ENCODE measurements at places on chromosomes 5 and 9.

DNA sequence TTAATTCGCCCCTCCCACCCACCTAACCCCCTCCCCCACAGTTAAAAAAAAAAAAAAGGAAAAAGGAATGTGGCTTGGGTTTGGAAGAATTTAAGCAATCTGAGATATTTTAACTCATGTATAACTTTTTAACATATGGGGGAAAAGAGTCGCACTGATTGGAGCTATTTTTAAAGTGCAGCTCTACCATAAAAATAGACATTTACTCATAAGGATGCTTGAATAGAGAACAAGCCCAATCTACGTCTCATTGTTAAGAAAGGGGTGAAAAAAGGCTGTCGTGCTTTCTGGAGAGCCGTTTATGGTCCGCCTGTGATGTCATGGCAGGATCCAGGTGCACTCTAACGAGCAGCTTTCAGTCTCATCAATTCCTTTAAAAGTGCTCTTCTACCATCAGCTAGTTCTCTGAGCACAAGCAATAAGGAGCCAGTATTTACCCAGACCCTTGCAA lies 142.4 kb downstream of the ELAVL2 start:
- no peak overlapping the region for H3K4me3 ChIP-seq
- H3K4me1 ChIP-seq = no peaks in the 10 kb centered on the region
- no peak overlapping the region for H3K27ac ChIP-seq
- no peak for DNase-seq
- peaks cover 3% of the 10 kb centered on the region for H3K27me3 ChIP-seq
- no peaks in the 10 kb centered on the region for H3K36me3 ChIP-seq

DNA sequence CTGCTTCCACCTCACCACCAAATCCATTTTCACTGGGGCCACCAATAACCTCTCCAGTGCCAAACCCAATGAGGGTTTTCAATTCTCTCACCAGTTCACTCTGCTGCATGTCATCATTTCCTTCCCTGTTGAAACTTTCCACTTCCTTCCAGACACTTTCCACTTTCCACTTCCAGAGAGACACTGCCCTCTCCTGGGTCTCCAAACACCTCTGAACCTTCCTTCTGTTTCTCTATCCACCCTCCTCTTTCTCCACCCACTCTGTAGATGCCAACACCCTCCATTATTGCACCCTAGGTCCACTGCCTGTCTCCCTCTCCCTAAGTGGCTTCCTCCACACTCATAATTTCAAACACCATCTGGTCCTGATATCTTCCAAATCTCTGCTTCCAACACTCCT lies 39.6 kb downstream of the PDE6A start:
- no peak overlapping the region for H3K4me3 ChIP-seq
- peaks cover 5% of the 10 kb centered on the region for H3K27me3 ChIP-seq
- DNase-seq = no peak
- H3K4me1 ChIP-seq = no peaks in the 10 kb centered on the region

GRCh38 chr9:18920141-18921084 lies 112.6 kb downstream of the SAXO1 start:
- no peak overlapping the region for H3K4me3 ChIP-seq
- no peaks in the 10 kb centered on the region for H3K36me3 ChIP-seq
- no peak for DNase-seq
- no peak overlapping the region for H3K27ac ChIP-seq
- H3K4me1 ChIP-seq = no peaks in the 10 kb centered on the region

DNA sequence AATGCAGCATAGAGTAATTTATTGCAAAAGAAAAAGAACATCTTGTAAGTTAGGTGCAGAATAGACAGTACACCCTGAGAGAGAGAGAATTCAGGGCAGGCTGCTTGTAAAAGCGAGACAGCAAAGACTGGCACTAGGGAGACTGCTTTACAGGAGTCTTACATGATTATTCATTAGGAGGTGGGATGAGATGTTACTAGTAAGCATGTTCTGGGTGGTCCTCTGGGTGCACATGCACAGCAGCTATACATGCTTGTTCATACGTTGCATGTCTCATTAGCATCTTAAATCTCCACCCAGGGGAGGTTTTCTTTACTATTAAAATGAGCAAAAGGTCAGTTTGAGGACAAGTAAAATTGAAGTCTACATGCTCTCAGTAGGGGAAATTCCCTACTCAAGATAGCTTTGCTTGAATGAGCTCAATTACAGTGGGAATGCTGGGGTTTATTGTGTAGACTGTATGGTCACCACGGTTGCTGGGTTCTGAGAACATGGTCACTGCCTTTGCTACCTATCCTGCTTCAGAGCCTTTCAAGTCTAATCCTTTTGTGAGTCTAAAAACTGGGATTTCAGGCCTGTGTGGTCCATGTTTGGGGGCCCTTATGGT lies 60.6 kb downstream of the RGS7BP start:
- H3K4me3 ChIP-seq = no peak overlapping the region
- no peak overlapping the region for H3K27ac ChIP-seq
- no peaks in the 10 kb centered on the region for H3K27me3 ChIP-seq
- DNase-seq = no peak
- H3K36me3 ChIP-seq = no peaks in the 10 kb centered on the region

DNA sequence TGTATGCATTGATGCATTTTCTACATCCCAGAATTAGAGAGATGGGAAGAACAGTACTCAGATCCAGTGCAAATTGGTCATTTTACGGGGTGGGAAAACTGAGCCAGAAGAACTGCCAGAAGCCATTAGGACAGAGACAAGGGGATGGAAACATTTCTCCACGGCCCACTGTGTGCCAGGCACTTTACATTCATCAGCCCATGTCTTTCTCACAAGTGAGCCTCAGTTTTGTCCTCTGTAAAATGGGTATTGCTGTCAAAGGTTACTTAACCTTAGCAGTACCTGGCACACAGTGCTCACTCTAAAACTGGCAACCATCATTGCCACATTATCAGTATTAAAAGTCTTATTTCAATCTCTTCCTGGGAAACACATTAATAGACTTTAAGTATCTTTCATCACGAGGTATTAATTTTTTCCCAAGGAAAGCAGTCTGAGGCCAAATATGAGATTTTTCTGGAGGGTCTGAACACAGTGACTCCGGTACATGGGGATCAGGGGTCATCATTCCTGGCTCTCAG lies 5.2 kb downstream of the DUSP1 start:
- no peak for DNase-seq
- peaks cover 47% of the 10 kb centered on the region for H3K4me1 ChIP-seq
- peaks cover 25% of the 10 kb centered on the region for H3K36me3 ChIP-seq
- peak overlapping the region; percentile 97 for H3K27ac ChIP-seq

DNA sequence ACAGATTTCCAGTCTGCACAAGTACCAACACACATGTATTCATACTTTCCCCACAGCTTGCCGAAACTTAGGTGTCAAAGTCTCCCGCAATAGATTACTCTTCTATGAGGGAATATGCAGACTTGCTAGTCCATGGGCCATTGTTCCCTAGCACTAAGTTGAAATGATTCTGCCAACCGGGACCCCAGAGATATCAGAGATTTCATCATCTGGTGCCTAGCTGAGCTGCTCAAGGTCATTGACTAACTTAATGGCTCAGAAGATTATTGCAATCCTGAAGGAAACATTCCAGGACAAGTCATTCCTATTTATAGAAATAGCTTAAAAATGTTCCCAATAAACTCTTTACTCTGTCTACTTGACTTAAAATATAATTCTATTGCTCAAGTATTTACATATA lies 202.6 kb downstream of the PIK3R1 start:
- H3K4me3 ChIP-seq = no peak overlapping the region
- H3K36me3 ChIP-seq = no peaks in the 10 kb centered on the region
- DNase-seq = no peak
- H3K27ac ChIP-seq = no peak overlapping the region
- no peaks in the 10 kb centered on the region for H3K27me3 ChIP-seq

DNA sequence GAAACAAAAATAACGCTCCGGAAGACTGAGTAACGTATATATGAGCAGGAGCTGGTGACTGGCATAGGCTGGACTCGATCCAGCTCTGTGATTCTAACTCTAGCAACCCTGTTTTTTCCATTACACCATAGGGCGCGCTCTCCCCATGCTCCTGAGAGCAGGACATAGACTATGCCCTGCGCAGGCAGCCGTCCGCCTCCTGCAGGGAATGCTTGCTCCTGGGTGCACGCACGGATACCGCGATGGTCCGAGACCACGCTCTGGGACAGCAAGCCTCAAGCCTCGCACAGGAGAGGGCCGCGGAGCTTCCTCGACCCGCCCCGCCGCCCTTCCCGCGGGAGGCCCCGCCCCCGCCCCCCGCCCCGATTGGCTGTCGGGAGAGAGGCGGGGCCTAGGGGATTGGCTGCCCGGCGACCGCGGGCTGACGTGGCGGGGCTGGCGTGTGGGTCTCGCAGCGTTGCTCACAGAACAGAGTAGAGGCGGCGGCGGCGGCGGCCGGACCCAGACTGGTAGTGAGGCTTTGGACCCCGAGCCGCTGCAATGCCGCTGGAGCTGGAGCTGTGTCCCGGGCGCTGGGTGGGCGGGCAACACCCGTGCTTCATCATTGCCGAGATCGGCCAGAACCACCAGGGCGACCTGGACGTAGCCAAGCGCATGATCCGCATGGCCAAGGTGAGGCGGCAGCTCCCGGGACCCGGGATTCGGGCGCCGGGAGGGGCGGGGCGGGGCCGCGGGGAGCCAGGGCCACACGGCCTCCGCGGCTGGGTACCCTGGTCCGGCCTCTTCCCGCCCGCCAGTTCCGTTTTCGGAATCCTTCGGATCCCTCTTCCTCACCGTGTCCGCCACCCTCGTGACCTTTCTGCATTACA lies at the start of gene NANS:
Gene NANS (plus strand): TSS at position 464 of the 869 bp plus-strand sequence. CDS start 77 bp downstream, at position 541.
- peaks cover 4% of the 10 kb centered on the region for H3K36me3 ChIP-seq
- H3K27me3 ChIP-seq = peaks cover 2% of the 10 kb centered on the region
- H3K27ac ChIP-seq = peak within 1 kb of the TSS; percentile 96
- H3K4me1 ChIP-seq = peaks cover 15% of the 10 kb centered on the region
- peak within 1 kb of the TSS; percentile 99 for H3K4me3 ChIP-seq

DNA sequence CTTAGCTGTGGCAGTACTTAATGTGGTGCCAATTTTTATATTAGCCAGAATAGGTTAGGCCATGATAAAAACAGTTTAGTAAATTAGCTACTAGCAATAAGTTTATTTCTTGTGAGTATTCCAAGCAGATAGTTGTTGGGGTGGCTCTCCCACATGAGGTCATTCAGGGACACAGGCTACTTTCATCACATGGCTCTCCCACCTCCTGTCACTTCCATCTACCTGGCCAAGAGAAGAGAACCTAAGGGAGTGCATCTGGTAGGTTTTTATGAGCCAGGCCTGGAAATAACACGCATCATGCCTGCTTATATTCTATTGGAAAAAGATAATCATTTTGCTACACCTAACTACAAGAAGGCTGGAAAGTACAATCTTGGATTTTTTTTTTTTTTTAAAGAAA lies 161.4 kb upstream of the CCNH start:
- DNase-seq = no peak
- no peak overlapping the region for H3K27ac ChIP-seq
- no peaks in the 10 kb centered on the region for H3K36me3 ChIP-seq
- H3K4me1 ChIP-seq = no peaks in the 10 kb centered on the region

Measured in immature natural killer cell (primary cell).